ENCODE measurements at places on chromosomes 2 and 18.

DNA sequence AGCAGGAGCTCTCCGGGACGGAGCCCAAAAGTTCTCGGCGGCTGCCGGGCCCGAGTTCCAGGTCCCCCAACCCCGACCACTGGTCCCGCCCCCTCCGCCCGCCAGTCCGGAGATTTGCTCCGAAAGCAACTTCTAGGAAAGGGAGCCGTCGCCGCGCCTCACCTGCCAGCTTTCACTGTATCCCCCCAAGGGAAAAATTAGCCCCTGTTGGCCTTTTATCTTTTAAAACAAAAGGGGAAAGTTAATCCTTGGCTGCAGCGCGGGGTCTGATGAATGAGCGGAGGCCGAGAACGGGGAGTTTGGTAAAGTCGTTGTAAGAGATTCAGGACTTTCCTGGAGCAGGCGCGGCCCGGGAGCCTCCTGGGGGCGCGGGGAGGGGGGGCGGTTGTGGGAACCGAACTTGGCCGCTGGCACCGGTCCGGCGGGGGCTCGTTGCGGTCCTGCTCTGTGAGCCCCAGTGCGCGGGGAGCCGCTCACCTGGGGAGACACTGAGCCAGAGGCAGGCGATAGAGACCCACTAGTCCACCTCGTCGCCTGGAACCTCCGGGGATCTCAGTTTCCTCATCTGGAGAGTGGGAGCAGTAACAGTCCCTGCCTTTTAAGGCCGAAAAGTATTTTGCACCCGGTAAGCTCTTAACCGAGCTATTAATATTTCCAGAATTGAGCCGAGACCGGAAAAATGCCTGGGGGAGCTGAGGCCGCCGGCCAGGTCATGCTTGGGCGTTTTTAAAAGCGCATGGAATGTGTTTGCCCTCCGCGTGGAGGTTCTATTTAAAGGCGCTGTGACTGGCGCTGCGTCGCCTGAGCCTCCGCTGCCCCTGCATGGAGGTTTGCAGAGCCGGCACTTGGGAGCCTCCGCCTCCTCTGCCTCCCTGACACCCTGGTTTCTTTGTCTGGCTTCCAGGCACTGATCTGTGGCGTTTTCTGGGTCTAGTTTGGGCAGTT is 1.1 kb downstream of the EFHD1 start:
- no peak for DNase-seq

DNA sequence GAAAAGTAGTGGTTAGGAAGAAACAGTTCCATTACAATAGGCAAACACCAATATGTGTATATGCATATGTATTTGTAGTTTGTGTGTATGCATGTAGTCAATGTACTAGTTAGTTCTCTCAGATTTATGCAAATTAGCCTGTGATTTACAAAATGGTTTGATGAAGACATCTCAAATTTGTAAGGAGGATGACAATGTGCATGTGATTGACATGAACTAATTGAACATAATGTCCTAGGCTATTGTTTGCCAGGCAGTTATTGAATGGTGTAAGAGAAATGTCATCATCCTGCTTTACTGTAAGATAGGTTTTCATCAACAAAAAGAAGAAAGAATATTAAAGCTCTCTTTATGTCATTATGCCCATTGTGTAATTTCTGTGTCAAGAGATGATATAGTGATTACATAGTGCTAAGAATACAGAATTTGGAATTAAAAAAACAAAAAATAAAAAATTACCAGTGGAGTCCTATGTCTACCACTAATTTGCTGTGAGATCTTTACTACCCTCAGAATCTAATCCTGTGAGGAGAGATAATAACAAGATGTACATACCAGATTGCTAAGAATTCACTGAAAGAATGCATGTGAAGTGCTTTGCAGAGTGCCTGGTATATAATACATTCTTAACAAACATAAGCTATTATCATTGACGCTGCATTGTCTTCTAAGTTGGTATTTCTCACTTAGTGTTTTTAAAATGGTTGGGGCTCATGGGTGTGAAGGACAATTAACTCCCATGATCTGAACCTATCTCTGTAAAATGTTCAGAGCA is 258.0 kb downstream of the CPS1 start:
- DNase-seq, result no peak

DNA sequence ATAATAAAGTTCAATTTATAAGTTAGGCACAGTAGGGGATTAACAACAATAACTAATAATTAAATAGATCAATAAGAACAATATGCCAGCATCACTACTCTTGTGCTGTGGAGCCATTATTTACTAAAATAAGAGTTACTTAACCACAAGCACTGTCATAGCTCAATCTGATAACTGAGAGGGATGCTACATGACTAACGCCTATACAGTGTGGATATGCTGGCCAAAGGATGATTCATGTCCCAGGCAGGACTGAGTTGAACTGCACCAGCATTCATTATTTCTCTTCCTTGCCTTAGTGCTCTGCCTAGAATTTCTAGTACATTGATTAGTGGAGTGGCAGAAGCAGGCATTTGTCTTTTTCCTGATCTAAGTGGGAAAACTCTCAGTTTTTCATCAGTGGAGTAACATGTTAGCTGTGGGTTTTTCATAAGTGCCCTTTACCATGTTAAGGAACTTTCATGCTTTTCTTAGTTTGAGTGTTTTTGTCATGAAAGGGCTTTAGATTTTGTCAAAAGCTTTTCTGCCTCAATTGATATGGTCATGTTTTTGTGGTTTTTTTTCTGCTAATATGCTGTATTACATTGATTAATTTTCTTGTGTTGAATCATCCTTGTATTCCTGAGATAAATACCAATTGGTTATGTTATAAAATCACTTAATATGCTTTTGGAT is 21.7 kb downstream of the KIAA1328 start:
- DNase-seq, result peak; percentile 79

DNA sequence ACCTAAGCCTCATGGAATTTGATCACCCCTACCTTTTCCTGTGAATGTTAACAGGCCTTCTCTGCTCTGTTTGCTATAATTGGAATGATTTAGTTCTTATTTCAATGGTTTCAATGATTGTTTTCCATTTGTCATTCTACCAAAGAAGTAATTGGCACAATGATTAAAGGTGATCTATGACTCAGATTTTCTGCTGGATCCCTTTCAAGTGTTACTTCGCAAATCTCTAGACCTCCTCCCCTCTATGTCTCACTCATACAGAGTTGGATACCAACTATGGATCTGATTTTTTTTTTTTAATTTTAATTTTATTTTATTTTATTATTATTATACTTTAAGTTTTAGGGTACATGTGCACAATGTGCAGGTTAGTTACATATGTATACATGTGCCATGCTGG is 29.6 kb upstream of the FAM117B start:
- DNase-seq, result no peak

DNA sequence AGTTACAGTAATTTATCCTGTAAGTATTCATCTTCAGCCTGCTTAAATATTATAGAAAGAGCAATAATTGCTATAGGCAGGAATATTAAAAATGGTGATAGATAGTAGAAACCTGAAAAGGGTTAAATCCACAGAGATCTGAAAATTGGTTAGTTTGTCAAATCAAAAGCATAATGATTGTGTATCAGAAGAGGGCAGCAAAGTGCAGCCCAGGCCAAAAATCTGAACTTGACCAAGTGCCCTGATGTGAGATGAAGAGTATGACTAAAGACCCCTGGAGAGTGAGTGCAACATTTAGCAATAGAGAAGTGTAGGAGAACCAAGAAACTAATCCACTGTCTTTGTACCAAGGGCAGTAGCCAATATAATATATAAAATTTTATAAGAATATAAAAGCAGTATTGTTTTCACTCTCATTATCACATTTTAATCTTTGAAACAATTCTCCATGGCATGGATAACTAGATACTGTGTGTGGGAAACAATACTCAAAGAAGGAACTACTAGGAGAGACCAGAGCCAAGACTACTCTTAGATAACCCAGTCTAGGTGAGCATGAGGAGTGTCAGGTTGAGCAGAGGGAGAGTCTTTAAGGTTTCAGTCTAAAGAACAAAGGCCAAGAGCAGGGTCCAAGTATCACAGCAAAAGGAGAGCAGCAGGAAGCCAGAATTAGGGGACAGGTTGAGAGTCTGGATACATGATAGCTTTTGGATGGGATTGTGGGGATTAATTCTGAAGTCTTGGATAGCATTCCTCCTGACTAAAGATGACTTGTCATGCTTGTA is 148.7 kb downstream of the CALCRL start:
- no peak for DNase-seq

- DNase-seq, result no peak
Measured at GRCh38 chr2:104733226-104733943, 120.5 kb upstream of the POU3F3 start.

- DNase-seq, result no peak
Measured at GRCh38 chr2:238629064-238629463, 202.3 kb downstream of the ASB1 start.

- DNase-seq, result no peak
Measured at GRCh38 chr2:7111626-7112025, 194.4 kb downstream of the RNF144A start.

GRCh38 chr2:128736046-128736688 is 417.5 kb upstream of the HS6ST1 start:
- DNase-seq, result no peak

DNA sequence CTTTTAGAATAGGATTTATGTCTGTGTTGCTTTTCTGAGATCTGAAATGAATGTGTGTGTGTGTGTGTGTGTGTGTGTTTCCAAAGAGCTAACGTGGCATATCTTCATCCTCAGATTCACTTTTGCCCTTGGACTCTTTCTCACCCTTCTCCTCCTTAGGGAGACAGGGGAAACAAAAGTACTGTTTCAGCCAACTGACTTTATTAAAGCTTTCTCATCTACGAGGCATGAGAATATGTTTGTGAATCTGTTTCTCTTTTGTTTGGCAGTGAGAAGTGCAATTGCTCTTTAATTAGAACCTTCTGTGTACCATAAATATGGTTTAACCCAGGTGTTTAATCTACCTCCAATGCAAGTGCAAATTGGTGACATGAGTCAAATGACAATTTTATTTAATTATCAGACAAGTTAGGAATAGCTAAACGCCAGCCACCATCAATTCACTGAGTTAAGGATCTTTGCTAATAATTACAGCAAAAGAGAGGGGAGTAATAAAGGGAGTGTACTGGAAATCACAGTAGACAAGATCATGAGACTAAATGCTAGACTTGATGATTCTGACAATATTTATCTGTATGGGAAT is 186.4 kb upstream of the COL3A1 start:
- no peak for DNase-seq

DNA sequence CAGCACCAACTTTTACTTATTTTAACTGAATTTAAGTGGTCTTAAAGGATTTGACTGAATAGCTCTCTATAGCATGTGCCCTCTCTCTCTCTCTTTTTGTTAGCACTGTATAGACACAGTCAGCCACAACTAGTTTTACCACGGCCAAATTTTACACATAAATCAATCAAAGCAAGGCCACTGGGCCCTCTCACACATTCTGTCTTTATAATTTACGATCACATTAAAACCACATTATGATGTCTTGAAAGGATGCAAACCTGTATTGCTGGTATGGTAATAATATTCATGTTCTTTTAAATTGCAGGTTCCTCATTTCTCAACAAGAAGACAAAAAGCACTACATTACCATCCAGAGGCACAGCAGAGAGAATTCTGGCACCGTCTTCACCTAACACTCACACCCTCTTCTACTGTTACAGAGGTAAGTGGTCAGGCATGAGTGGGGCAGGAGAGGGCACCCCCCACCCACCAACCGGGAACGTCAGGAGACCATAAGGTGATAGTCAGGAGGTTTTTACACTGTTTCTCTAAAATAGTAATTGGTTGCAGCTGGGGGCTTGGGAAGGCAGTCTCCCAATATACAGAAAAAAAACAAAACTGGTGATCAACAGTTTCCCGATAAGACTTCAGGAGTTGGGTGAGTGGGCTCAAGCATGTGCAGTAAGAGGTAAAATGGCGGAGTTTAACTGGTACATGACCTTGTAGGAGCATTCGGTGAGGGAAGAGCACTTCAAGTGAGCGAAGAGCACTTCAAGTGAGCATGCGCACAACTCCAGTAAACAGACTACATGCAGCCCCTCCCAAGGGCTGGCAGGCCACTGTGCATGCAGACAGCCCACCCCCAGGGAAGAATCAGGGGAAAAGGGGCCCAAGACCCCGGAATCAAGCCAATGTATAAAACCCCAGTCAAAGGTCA is 296.7 kb downstream of the PIEZO2 start:
- no peak for DNase-seq

DNA sequence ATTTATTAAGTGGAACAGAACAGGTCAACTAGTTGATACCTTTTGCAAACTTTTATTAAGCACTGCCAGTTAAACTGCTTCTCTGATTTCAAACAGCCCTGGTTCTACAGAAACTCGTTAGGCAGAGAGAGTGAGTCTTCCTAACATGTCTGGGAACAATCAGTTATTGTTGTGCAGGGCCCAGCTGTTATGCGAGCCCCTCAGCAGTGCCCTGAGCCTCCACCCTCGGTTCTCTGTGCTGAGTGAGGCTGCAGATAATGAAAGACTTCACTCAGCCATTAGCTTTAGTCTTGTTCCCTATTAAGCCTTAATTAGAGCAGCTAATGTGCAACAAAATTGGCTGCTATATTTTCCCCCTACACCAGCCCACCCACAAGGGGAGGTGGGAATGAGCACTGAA is 39.6 kb downstream of the KCTD18 start:
- no peak for DNase-seq

DNA sequence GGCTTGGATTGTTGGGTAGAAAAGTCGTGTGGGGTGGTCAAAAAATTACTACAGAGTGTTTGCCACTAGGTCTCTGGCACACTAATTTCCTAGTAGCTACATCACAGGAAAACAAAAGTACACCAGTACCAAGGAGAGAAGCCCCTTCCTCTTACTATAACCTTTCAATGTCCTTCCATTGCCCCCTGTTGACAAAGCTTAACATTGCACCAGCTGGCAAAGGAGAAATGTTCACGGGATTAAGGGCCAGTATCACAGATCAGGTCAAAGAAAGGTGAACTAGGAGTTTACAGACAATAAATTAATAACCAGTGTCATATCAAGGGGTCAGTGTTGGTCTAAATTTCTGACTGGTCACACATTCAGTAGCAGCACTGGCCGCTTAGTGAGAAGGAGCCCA is 1139.6 kb upstream of the FAM98A start:
- no peak for DNase-seq

GRCh38 chr2:219452361-219453317 is 18.0 kb downstream of the SPEG start:
- DNase-seq, result peak; percentile 85

DNA sequence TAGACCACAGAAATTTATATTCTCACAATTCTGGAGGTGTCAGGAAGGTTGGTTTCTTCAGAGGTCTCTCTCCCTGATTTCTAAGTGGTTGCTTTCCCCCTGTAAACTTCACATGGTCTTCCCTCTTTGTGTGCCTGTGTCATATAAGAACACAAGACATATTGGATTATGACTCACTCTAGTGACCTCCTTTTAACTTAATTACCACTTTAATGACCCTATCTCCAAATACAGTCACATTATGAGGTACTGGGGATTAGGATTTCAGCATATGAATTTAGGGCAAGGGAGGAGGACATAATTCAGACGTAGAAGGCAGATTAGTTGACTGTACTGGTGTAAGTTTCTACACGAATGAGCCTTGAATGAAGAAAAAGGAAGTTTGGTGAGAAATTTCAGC is 38.2 kb upstream of the EPHA4 start:
- DNase-seq, result no peak

GRCh38 chr2:16452123-16452522 is 213.5 kb downstream of the CYRIA start:
- DNase-seq, result no peak

- no peak for DNase-seq
Measured at GRCh38 chr2:189951791-189952535, 110.6 kb downstream of the MSTN start.
